ENCODE measurements at places on chromosomes 6 and 20. TPM values are rescaled to one million over a fixed set of nuclear protein-coding genes. Genes with fewer than 3 reads are reported as not detected.
A peak's percentile ranks its signal among the peaks of the same experiment; 100 is the strongest.

- no peak for DNase-seq
These were observed 421.7 kb downstream of the BMP2 start for GRCh38 chr20:7189231-7189630.

GRCh38 chr6:44251576-44252524 lies 4.9 kb downstream of the HSP90AB1 start:
- no peak for DNase-seq

DNA sequence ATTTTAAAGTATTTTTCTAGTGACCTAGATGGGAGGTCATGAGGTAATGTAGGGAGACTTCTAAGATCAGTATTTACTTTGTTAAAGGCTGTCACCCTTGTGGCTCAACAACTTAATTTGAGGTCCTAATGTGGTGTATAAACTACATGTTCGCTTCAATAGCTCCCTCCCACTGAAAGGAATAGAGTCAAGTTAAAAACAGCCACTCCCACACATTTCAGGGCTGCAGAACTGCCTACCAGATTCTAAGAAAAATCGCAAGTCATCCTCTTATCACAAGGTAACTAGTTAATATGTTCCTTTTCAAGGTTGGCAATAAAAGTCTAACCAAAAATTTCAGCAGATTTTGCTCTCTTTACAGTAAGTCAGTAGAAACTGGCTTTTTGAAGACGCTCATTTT lies 15.1 kb downstream of the GSTA1 start:
- no peak for DNase-seq

DNA sequence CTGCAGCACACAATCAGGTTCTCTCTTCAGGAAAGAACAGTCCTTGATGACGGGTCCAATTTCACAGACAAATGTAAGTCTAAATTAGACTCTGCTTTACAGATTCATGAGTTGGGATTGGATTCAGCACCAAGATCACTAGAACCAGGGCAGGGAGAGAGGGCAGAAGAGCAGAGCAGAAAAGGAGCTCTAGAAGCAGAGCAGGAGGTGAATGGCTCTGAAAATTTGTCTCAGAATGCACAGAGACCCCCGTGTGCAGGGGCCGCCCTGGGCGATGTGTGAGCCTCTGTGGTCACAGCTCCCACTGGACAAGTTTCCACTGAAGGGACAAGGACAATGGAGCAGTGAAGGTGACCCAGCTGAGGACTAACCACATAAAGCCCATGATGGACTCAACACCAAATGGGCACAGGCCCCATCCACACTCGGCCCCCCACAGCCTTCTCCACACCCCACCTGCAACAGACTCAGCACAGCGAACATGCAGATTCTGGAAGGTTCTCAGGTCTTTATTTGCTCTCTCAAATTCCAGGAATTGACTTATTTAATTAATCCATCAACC lies 3.5 kb downstream of the HLA-B start:
- DNase-seq: no peak

- DNase-seq: no peak
These were observed 10.1 kb upstream of the HDAC2 start for GRCh38 chr6:113980937-113981554.

DNA sequence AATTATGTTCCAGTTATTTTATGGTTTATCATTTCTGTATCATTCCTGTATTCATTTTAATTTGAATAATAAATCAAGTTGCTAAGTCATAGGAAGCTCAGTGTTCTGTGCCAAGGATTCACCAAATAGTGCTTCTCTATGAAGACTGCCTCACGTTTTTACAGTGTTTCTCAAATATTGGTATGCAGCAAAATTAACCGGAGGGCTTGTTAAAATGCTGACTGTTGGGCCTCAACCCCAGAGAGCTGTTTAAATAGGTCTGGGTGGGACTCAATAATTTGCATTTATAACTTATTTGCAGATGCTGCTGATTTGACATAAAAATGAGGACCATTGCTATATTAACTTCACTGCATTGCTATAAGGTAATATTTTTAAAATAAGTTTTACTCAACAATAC lies 166.7 kb downstream of the TINAG start:
- no peak for DNase-seq

DNA sequence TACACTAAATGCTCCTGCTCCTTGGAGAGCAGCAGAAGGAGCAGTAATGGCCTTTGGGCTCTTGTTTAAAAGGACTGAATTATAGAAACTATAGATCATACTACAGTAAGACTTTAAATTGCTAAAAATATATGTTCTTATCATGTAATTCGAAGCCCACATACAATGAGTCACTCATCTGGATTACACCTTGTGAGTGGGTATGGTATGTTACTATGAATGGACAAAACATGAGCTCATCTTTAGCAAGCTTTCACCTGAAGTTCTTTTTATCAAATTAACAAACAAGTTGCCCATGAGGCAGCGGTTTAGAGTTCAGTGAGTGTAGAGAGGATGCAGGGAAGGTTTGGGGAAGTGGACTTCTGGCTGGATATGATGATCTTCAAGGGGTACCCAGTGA lies 114.4 kb upstream of the CCN2 start:
- no peak for DNase-seq

DNA sequence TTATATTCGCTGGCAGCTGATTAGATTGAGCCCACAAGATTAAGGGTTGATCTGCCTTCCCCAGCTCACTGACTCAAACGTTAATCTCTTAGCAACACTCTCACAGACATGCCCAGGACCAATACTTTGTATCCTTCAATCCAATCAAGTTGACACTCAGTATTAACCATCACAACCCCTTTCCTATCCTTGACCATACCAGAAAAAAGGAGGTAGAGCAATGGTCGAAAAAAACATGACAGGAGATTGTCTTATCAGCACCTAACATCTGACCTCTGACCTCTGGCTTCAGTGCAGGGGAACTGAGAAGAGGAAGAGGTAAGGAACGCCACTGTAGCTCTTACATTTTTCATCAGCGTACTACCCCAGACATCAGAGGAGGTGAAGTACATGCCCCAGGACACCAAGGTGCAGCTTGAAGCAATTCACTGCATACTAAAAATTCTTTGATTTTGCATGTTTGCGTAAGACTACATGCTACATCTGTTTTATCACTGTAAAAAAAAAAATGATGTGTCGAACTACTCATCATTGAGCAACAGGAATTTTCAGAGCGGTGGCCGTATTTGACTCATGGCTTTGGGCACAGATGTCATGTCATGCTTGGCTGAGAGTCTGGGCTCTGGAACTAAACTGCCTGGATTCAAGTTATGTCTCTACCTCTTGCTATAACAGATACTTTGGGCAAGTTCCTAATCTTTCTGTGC lies 188.0 kb upstream of the TAB2 start:
- DNase-seq: peak; percentile 79

- no peak for DNase-seq
These were observed 571 bp upstream of the PRPF6 start for GRCh38 chr20:63980317-63980805.

DNA sequence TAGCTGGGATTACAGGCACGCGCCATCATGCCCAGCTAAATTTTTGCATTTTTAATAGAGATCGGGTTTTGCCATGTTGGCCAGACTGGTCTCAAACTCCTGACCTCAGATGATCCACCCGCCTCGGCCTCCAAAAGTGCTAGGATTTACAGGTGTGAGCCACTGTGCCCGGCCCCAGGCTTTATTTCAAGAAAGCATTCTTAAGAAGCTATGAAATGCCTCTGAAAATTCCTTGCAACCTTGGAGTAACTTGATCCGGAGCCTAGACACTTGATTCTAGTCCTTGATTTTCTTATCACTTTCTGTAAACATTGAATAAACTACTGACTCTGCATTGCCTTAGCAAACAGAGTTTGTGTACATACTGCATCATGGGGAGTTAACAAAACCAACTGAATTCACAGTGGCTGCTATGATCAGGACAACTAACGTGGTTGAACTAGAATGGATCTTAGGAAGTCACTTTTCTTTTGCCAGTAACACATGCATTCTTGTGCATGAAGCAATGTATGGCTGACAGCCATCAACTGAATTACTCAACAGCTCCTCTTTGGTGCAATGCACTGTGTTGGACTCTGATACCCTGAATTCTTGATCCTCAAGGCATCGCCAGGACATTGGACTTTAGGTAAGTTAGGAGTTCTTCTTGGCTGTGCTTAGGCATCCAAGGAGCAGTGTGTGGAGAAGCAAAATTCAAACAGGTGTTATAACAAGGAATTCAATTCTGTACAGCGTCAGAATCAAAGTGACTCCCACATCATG lies 102.8 kb upstream of the TMEM170B start:
- DNase-seq: no peak

GRCh38 chr6:105733556-105734162 lies 330.8 kb upstream of the PREP start:
- no peak for DNase-seq

GRCh38 chr20:48695255-48695654 lies 132.5 kb downstream of the PREX1 start:
- DNase-seq: no peak

- no peak for DNase-seq
These were observed 27.1 kb downstream of the PRR18 start for GRCh38 chr6:166281104-166281503.

GRCh38 chr20:25308671-25309394 lies 60.9 kb downstream of the PYGB start:
- no peak for DNase-seq

GRCh38 chr6:17663226-17663625 lies 43.5 kb downstream of the NUP153 start:
- DNase-seq: no peak

GRCh38 chr6:165858586-165858985 lies 195.5 kb upstream of the PDE10A start:
- no peak for DNase-seq

DNA sequence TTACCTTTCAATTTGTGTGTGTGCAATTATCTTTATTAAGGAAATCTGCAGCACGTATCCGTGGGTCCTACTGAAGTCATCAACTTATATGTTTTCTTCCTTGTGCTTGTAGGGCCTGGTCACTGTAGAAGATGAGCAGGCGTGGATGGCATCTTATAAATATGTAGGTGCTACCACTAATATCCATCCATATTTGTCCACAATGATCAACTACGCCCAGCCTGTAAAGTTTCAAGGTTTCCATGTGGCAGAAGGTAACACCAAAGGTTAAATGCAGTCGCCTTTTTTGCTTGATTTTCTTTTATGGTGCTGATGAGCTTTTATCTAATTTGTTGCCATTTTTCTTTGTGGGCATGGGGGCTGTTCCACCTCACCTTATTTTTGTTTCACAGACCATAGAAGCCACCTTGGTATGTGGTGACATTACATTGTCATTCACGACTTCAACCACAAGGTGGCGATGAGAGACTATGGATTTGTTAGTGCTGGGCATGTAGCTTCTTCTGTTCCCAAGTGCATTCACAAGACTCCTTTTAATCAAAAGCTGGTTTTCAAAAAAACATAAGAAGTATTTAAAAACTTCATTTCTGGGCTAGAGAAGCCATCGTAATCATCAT lies 106.5 kb upstream of the LAMP5 start:
- no peak for DNase-seq

DNA sequence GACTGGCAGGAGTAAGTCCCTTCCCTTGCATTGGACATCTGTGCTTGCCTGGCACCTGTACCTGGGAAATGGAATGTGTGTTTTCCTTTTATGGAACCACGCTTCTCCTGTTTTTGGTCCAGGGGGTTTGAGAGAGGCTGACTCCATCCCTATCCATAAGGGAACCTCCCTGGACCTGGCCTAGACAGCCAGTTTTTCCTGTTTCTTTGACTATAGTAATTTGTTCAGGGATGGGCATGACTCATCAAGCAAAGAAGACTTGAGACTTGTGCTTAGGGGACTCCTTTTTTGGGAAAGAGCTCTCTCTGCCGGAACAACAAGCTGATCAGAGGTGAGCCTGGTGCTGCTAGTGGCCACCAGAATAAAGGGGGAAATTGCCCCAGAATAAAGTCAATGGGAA lies 393.8 kb downstream of the CDH26 start:
- DNase-seq: no peak

DNA sequence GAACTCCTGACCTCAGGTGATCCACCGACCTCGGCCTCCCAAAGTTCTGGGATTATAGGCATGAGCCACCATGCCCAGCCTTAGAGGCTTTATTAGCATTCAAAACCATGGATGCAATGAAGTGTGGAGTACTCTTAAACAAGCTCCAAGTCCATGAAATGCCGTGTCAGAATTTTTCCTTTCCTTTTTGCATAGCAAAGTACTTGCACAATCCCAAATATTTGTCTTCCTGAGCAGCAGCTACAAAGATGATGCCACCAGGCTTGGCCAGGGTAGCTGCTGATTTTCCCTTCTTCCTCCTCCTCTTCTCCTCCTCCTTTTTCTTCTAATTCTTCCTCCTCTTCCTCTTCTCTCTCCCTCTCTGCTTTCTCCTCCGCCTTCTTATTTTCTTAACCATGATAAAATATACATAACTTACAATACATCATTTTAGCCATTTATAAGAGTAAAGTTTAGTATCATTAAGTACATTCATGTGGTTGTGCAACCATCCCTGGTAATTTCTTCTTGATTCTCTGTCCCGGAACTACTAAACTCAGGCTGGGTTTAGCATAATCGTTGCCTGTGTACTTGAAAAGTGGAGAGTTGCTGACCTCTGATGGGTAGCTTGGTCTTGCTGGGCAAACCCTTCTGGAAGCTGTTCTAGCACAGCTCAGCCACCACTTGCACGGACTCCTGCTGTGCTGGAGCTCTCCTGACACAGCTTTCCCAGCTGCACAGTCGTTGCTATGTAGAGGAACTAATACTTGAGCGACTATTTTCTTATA lies 20.3 kb downstream of the MUCL3 start:
- DNase-seq: no peak

DNA sequence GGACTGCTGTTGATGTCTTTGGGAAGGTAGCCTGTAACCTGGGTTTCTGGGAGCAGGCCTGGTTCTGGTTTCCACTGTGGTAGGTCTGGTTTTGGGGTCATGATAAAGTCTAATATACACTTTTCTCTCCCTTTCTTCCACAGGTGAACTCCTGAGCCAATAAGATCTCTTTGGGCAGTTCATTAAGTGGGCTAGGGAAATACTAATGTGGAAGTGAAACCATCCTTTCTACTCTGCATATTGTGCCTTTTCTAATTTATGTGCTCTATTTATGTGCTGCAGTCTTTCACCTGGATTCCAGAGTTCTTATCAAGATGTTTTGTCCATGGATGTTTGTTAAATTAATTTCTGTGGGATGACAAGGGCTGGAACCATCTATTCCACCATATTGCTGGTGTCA lies 165.7 kb upstream of the PTPRK start:
- DNase-seq: no peak

BPIFA1 gene
- not detected for total RNA-seq

SRMS gene
- total RNA-seq: not detected

PROCR gene
- total RNA-seq: 0.53 TPM

SPTLC3 gene
- not detected for total RNA-seq

MEP1A gene
- not detected for total RNA-seq

RHAG gene
- total RNA-seq: not detected

SAMD3 gene
- 14.6 TPM for total RNA-seq

RPS6KA2 gene
- total RNA-seq: 2.8 TPM

LGSN gene
- not detected for total RNA-seq

SMLR1 gene
- not detected for total RNA-seq

All from natural killer cell treated with Interleukin-12 subunit alpha and Interleukin-12 subunit beta and Interleukin-15 and Interleukin-18, amount 100 ng/mL, for 72 hours (primary cell).